ENCODE measurements at places on chromosomes 12 and 14. TPM values are rescaled to one million over a fixed set of nuclear protein-coding genes. Genes with fewer than 3 reads are reported as not detected.

The PHETA1 gene
- total RNA-seq, result 2.4 TPM

The LTBR gene
- 15.8 TPM for total RNA-seq

The SYNE3 gene
- total RNA-seq, result 9.0 TPM

The CD163L1 gene
- 8.4 TPM for total RNA-seq

The KIAA0586 gene
- total RNA-seq, result 9.9 TPM

The CPNE6 gene
- total RNA-seq, result not detected

- no peaks in the 10 kb centered on the region for H3K36me3 ChIP-seq
- no peak for DNase-seq
- no peak overlapping the region for H3K27ac ChIP-seq
- no peaks in the 10 kb centered on the region for H3K27me3 ChIP-seq
- H3K4me3 ChIP-seq, result no peak overlapping the region
These were observed 232.8 kb downstream of the TMTC2 start for GRCh38 chr12:82919388-82920054.

DNA sequence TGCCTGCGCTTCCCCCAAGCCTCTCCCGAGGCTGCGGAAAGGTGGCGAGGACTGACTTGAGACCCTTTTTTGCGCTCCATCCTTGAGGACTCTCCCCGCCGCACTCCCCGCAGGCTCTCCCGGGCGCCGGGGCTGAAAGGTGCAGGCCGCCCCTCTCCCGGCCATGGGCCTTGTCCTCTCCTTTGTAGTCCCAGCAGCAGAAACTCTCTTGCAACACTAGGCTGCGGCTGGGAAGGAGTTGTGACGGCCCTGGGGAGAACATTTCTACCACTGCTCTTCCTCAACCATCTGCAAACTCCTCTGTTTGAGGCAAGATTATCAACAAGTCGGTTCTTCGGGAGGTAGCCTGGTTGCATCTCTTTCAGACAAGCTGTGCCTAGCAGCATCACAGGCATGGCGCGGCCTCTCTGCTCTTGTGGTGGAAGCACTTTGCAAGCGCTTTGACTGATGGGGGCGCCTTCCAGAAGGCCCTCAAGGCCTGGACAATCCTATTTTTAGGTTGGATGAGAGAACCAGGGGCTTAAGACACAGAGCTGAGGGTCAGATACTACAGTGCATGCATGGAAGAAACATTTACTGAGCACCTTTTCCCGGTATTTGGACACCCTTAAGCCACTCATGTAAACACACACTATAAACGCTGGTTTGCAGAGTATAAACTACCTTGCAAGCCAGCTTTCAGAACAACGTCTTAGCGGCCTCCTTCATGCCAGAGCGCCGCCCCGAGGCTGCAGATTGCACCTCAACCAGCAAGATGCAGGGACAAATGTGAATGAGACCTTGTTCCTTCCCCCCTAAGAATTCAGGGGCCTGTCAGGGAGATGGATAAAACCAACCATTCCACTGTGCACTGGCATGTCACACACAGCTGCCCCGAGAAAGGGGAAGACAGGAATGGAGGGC lies 1.2 kb upstream of the PRIMA1 start:
- DNase-seq, result no peak
- H3K4me3 ChIP-seq, result no peak overlapping the region
- no peaks in the 10 kb centered on the region for H3K36me3 ChIP-seq
- H3K4me1 ChIP-seq, result peaks cover 17% of the 10 kb centered on the region
- no peaks in the 10 kb centered on the region for H3K27me3 ChIP-seq

DNA sequence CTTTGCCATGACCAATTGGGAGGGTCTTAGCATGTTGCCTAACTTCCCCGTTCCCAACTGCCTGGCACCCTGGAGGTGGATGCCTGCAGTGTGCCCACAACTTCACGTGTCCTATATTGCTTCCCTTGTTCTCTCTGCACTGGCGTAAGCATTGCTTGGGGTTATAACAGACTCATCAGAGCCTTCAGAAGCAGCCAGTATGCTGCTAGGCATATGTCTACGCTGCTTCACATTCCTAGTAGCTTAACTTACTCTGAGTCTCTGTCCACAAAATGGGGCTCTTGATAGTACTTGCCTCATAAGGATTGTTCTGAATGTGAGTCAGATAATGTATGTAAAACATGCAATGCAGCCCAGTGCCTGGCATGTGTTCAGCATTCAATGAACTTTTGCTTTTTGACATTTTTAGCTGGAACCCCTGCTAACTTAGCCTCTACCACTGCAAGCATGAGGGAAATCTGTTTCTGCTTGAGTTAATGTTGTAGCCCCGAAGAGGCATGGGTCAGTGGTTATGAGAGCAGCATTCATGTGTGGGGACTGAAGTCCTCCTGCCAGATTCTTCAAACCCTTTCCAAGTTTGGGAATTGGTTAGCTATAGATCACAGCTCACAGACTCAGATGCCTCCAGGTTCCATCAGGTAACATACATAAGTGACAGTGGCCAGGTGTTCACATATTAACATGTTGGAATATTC lies 2.8 kb downstream of the SLC5A8 start:
- no peaks in the 10 kb centered on the region for H3K27me3 ChIP-seq
- no peak overlapping the region for H3K4me3 ChIP-seq
- no peak for DNase-seq
- peaks cover 4% of the 10 kb centered on the region for H3K4me1 ChIP-seq
- H3K36me3 ChIP-seq, result no peaks in the 10 kb centered on the region

DNA sequence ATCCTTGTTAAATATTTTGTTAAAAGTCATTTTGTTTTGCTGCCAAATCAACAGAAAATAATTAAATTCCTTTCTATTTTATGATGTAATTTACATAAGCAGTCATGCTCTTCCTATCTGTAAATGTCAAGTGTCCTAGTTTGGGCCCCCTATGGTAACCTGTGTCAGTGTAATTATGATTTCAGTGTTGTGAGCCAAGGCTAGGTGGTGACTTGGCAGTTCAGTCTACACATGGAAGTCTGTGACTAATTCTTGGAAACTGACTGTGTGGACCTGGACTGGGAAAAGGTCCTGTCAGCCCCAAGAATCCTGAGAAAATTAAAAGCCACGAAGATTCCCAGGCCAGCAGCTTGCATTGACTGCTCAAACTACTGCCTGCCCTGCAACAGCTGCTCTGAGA lies 371.0 kb downstream of the FUT8 start:
- no peak for DNase-seq
- no peak overlapping the region for H3K4me3 ChIP-seq
- no peak overlapping the region for H3K27ac ChIP-seq
- H3K27me3 ChIP-seq, result no peaks in the 10 kb centered on the region
- H3K36me3 ChIP-seq, result no peaks in the 10 kb centered on the region

GRCh38 chr12:121637231-121637914 lies 11.0 kb downstream of the ORAI1 start:
- no peak for DNase-seq
- no peak overlapping the region for H3K27ac ChIP-seq
- no peak overlapping the region for H3K4me3 ChIP-seq
- H3K27me3 ChIP-seq, result no peaks in the 10 kb centered on the region
- H3K36me3 ChIP-seq, result peaks cover 11% of the 10 kb centered on the region

DNA sequence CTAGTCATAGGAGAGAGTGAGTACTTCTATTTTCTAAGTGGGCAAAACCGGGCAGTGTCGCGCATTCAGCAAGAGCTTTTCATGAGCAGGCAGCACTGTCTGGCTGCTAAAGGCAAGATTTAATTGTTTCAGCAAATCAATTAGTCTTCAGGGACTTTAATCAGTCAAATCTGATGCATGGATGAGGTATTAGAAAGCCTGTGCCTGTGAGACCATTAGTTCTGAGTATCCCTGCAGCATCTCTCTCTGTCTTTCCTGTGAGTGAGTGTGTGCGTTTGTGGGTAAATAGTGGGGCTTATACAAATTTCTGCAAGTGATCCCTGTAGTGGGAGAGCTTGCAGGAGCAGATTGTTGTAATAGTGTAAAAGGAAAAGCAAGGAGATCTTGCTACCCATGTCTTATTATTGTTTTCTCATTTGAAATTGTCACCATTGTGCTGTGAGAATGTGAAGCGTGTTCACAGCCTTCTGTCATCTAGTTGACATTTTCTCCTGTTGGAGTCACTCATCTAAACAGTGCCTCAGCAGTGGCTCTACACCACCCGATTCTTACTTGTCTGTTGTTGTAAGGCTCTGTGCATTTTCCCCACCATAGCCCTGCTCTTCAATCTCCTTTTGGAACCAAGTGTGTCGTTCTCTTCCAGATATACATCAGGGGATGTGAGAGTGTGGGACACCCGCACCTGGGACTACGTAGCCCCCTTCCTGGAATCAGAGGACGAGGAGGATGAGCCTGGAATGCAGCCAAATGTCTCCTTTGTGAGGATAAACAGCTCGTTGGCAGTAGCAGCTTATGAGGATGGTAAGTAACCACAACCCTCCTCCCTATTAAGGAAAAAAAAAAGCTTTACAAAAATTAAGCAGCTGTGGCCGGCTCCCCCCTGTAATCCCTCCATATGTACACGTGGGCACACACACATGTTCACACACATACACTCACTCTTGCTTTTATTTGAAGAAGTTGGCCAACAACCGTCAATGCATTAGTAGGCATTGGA lies 53.6 kb downstream of the FBXW8 start:
- DNase-seq, result no peak
- H3K36me3 ChIP-seq, result peaks cover 2% of the 10 kb centered on the region
- no peaks in the 10 kb centered on the region for H3K27me3 ChIP-seq
- no peak overlapping the region for H3K27ac ChIP-seq
- H3K4me3 ChIP-seq, result no peak overlapping the region
- H3K4me1 ChIP-seq, result no peaks in the 10 kb centered on the region

- no peaks in the 10 kb centered on the region for H3K27me3 ChIP-seq
- H3K4me3 ChIP-seq, result no peak overlapping the region
- H3K4me1 ChIP-seq, result no peaks in the 10 kb centered on the region
These were observed 79.9 kb upstream of the CD163 start for GRCh38 chr12:7583471-7583870.

DNA sequence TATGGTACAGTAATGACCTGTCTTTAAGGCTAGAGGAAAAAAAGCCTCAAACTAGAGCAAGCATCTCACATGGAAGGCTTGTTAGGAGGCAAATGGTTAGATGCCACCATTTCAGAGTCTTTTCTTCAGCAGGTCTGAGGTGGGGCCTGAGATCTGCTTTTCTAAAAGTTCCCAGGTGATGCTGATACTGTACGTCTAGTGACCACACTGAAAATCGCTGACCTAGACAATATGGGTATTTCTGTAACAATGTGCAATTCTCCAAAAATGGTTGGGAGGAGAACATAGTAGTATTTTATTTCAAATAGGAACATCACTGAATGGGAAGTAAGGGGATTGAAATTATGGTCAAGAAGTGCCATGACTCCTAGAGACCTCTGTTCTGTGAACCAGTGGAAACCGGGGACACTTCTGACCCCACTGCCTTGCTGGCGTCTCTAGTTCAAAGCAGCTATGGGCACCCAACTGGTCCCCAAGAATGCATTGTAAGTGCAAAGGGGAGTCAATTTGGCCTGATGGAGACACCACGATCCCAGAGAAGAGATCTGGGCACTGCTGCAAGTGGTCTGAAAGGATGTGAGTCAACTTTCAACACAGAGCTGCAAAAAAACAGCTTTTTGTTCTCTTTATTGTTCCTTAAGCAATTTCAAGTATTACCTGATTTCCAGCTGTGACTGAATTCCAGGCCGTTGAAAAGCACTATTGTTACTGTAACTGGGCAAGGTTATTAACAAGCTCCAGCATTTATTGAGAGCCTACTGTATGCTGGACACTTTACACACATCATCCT lies 54.4 kb upstream of the PLEKHG7 start:
- H3K4me1 ChIP-seq, result no peaks in the 10 kb centered on the region
- H3K36me3 ChIP-seq, result no peaks in the 10 kb centered on the region
- no peaks in the 10 kb centered on the region for H3K27me3 ChIP-seq
- DNase-seq, result no peak
- H3K4me3 ChIP-seq, result no peak overlapping the region
- H3K27ac ChIP-seq, result no peak overlapping the region

GRCh38 chr12:119340578-119340977 lies 6.0 kb downstream of the CCDC60 start:
- no peak overlapping the region for H3K4me3 ChIP-seq
- H3K4me1 ChIP-seq, result no peaks in the 10 kb centered on the region
- H3K36me3 ChIP-seq, result no peaks in the 10 kb centered on the region
- H3K27ac ChIP-seq, result no peak overlapping the region

DNA sequence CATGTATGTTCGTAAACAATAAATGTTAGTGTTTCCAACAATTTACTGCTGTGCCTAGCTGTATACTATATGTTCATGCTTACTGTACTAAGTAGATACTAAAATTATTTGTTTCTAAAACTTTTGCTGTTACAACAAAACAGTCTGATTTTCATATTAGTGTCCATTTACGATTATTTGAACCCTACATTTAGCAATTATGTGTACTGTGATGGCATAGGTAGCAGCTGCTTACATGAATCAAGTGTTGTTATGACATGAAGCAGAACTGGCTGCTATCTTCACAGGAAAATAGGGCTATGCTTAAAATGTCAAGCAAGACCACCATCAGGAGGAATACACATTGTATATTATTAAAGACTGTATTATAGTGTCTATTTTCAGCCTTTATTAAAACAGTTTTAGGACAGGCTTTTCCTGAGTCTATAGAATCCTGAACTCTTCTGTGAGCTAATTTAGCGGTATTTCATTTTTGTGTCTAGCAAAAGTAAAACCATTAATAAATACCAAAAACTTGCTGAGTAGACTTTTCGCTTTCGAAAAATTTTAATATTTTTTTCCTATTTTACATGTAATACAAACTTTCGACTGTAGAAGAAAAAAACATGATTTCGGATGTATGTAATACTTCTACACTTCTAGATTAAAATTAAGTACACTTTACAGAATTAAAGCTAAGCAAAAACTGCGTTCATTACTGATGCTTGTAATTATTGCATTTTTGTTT lies 1.1 kb upstream of the WDR89 start:
- H3K4me1 ChIP-seq, result peaks cover 4% of the 10 kb centered on the region
- no peaks in the 10 kb centered on the region for H3K36me3 ChIP-seq
- H3K27ac ChIP-seq, result peak overlapping the region; percentile 98
- H3K4me3 ChIP-seq, result peak overlapping the region; percentile 71
- H3K27me3 ChIP-seq, result no peaks in the 10 kb centered on the region

DNA sequence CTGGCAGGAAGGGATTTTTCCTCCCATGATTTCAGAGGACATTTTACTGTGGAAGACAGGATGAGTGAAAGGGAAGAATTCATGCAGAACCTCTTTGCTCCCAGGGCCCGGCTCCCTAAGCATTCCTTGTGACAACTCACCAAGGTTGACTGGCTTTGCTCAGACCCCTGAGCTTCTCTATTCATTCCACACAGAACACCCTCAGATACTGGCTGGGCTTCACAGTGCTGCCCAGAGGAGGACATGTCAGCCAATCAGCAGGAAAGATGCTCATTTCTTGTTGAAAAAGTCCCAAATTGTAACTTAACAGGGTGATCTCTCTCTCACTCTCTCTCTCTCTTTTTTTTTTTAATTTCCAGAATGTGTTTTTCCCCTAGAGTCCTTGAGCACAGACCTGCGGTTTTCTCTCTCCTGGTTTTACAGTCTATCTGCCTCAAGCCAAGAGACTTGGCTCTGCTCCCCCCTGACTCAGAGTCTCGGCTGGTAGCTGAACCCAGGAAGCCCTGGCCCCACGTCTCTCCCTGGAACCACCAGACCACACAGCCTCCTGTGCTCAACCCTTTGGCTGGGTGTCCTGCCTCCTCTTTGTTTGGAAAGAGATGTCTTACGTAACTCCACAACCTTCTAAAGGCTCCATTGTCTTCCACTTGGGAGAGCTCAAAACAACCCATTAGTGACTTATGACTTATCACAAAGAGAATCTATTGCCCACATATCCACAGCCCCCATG lies 43.9 kb downstream of the SSPN start:
- no peak for DNase-seq
- H3K27ac ChIP-seq, result no peak overlapping the region
- no peaks in the 10 kb centered on the region for H3K4me1 ChIP-seq
- no peaks in the 10 kb centered on the region for H3K27me3 ChIP-seq

GRCh38 chr12:122503147-122503751 lies 2.5 kb upstream of the ZCCHC8 start:
- peaks cover 23% of the 10 kb centered on the region for H3K36me3 ChIP-seq
- H3K27ac ChIP-seq, result no peak overlapping the region
- peaks cover 18% of the 10 kb centered on the region for H3K4me1 ChIP-seq

Data from liver (tissue), 10 donors.